ENCODE measurements at places on chromosomes 11 and 22.

DNA sequence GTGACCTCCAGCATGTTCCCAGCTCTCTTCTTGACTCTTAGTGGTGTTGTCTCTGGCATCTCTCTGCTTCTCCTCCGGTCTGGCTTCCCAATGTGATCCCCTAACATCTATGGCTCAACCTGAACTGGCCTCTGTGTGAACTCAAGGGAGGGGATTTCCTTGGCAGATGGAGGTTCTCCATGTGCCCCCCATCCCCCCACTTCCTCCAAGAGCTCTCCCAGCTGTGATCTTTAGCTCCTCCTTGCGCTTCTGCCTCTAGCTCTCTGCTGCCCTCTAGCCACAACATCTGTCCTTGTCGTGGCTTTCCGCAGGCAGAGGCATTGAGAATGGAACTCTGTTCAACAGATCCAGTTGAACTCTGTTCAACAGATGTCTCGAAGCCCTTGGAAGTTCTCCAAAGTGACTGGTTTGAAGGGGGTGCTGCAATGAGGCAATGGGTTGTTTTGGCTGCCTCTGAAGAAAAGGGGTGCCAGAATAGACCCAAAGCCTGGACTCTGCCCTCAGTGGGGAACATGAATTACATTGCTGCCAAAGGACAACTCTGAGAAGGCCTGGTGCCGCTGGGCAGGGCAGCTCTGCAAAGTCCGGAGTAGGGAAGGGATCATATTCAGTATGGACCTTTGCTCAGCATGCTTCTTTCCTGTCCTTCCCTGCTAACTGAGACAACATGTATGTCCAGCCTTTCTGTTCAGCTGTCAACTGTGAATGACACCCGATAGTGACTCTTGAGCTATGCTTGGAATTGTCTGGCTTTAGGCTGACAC lies 61.9 kb downstream of the ADM start:
- peak; percentile 53 for DNase-seq

GRCh38 chr11:18791969-18792628 lies 501 bp upstream of the PTPN5 start:
- no peak for DNase-seq

GRCh38 chr11:10108915-10109680 lies 184.9 kb downstream of the SBF2 start:
- no peak for DNase-seq

DNA sequence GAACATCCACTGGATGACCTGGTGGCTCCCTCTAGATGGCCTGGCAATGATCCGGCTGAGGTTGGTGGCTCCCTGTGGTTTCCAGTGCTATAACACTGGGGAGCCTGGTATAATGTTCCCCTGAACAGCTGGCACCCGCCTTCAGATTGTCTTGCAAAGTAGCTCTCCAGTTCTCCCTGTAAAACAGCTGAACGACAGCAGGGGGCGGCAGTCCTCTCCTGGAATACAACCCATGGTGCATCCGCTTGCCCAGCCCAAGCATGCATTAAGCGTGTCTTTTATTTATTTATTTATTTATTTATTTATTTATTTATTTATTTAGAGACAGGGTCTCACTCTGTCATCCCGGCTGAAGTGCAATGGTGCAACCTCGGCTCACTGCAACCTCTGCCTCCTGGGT lies 258.9 kb downstream of the BUD13 start:
- no peak for DNase-seq

- DNase-seq, result no peak
These were observed 108.0 kb upstream of the ALX4 start for GRCh38 chr11:44417731-44418455.

- DNase-seq, result no peak
These were observed 7.2 kb downstream of the MRGPRF start for GRCh38 chr11:69005631-69006368.

DNA sequence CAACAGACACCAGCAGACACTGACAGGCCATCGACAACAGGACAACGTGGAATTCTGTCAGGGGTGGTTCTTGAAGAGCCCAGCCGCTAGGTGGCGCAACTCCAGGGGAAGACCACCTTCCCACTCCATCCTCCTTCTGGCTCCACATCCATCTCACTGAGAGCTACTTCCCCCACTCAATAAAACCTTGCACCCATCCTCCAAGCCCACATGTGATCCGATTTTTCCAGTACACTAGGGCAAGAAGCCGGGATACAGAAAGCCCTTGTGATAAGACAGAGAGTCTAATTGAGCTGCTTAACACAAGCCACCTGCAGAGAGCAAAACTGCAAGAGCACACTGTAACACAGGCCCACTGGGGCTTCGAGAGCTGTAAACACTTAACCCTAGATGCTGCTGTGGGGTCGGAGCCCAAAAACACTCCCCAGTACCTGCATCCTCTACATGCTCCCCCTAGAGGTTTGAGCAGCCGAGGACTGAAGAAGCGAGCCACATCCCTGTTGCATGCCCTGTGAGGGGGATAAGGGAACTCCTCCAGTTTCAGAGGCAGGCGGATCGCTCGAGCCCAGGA lies 11.5 kb upstream of the RAB39A start:
- DNase-seq, result no peak

- DNase-seq, result no peak
These were observed 1525.6 kb upstream of the RAG2 start for GRCh38 chr11:38123673-38124072.

DNA sequence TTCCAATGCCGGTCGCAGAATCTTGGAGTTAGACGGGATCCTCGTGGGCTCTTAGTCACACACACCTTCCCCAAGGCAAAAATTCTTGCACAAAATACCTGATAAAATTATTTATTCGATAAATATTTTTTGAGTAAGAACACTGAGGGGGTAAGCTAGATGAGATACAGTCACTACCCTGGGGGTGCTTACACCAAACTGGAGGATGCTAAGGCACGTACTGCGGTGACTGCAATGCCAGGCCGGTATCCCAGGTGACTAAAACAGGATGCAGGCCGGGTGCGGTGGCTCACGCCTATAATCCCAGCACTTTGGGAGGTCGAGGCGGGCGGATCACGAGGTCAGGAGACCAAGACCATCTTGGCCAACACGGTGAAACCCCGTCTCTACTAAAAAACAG lies 1.7 kb upstream of the MRTFA start:
- no peak for DNase-seq

DNA sequence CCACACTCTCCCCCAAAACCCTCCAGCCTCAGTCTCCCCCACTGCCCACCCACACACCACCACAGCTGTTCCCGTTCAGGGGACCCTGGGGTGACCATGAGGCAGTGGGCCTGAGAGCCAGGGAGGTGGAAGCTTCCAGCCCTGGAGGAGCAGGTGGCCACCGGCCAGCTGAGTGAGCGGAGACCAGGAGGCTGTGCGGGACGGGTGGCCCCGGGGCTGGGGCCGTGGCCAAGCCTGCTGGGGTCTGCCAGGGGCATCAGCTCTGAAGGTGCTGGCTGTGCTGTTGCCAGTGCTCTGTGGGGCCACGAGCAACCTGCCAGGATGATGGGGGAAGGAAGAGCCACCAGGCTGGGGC lies 26.0 kb downstream of the OSBPL5 start:
- DNase-seq, result no peak

DNA sequence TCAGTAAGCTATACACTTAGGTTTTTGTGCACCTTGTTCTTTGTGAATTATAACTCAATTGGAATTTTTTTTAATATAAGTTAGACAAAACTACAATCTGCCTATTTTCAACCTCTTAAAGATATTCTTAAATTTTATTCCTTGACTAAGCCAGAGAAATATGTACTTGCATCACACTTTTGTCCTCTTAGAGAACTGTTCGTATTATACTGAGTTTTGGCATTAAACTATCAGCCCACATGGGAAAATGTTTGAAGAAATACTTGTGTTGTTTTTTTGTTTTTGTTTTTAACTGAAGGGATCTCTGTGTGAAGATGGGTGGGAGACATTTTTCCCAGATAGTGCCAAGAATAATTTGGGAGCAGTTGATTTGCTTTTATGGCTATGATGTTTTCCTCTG lies 25.3 kb downstream of the CEP295 start:
- no peak for DNase-seq

- DNase-seq, result no peak
These were observed 37.5 kb upstream of the LYVE1 start for GRCh38 chr11:10605941-10606381.

- no peak for DNase-seq
These were observed 99.3 kb upstream of the SESN3 start for GRCh38 chr11:95330302-95330701.

DNA sequence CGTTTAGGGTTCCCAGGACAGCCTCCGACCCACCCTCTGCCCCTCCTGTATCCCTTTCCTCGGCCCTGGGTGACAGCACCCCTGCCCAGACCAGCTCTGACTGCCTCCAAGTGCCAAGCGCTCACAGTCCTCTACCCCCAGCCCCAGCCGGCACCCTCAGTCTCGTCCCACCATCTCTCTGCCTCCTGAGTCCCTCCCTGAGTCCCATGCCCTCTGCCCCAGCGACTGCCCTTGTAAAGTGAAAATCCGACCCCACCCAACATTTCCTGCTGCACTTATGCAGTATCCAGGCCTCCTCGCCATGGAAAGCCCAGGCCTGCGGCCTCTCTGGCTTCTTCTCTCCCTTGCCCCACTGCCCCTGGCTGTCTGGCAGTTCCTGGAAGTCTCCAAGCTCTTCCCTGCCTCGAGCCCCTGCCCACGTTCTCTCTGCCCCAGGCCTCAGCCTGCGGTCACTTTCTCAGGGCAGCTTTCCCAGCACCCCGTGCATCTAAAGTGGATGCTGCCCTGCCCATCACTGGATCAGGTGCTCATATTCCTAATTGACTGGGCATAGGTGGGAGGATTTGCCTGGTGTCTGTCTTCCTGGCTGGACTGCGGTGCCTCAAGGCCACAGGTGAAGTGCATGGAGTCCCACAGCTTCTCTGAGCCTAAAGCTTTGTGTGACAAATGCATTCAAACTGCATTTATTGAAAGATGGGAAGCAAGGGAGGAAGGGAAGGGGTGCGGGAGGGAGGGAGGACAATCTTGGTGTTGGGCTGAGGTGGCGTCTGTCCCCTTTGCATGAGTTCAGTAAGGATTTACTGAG lies 17.7 kb upstream of the IL2RB start:
- no peak for DNase-seq

DNA sequence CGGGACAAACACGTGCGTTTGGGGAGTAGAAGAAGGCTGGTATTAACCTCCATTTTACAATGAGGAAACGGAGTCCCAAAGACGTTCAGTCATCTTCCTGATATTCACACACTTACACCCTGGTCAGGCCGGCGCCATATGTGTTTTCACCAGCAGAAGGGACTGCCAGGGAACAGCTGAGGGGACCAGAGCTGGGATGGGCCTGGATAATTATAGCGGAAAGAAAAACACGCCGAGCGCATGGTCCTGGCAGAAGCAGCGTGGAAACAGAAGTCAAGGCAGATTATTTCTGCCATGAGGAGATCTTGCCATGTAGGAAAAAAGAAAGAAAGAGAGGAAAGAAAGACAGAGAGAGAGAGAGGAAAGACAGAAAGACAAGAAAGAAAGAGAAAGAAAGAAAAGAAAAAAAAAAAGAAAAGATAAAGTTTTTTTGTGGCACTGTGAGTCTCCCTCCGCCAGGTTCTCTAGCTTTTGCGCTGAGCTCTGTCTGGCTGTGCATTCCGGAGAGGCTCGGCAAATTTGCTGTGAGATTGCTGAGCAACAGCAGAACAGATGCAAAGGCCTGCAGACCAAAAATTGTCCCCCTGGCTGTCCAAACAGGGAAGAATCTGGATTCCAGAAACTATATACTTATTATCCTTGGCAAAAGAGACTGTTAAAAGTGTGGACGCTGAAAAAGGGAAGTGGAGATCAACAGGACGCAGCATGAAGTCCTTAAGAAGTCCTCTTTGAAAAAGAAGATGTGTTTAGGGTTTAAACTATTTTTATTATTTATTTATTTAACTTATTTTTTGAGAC lies 1.3 kb upstream of the UCP2 start:
- no peak for DNase-seq

DNA sequence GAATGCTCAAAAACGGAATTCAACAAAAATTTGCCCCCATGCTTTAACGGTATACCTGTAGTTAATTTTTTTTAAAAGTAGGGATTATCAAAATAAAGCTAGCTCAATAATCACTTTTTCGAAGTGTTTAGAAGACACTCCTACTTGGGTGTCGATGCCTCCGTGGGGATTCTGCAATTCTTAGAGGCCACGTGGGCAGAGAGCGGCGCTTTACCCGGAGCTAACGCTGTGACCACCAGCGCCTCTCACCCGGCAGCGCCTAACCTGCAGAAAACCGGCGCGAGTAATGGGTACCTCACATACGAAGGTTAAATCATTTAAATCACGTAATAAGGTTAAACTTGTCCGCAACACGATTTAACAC lies 583 bp downstream of the TAF1D start:
- DNase-seq, result no peak

- DNase-seq, result no peak
These were observed 959 bp upstream of the GP1BB start for GRCh38 chr22:19722178-19722981.

GRCh38 chr11:36452236-36452940 lies 57.7 kb downstream of the TRAF6 start:
- DNase-seq, result peak; percentile 17

- no peak for DNase-seq
These were observed 57.9 kb downstream of the SHISAL1 start for GRCh38 chr22:44254811-44255210.

- no peak for DNase-seq
These were observed 115.9 kb downstream of the RAB38 start for GRCh38 chr11:88059326-88059725.

DNA sequence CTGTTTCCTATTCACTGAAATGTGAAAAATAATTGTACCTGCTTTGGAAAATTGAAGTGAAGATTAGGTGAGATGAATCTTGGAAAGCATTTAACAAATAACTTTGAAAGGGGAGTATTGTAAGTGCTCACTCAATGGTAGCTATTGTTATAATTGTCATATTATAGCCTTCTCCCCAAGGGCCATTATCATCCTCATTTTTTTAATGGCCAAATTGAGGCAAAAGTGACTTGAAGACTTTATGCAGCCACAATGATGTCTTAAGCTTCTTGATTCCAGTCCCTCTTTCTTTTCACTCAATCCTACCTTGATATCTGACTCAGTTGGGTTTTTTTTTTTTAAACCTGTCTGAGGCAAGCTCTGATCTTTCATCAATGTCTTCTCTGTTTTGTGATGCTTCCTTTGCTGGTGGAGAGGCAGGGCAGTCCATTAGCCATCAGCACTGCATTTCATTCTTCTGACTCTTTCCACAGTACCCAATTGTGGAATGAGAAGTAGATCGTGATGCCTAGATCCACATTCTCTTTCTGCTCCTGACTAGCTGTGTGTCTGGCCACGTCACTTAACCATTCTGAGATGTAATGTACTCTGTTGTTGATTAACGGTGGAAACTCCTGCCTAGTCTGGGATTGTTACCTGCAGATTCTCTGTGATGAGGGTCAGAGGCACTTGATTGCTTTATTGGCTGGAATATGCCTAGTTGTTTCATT lies 101.4 kb downstream of the DBX1 start:
- no peak for DNase-seq

DNA sequence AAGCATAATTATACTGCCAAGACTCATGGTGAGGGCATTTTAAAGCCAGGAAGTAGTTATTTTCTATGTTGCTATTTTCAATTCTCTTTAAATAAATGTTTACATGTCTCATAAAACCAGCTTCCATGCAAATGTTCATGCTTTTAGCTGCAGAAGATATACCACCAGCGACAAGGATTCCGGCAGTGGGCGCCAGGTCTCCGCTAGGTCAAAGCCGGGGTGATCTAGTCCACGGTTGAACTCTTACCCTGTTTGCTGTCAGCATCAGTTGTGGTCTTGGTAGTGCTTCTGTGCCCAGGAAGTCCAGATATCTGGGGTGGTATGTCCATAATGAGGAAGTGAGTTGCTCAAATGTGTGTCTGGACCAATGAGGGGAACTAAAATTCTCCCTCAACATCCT lies 265.7 kb downstream of the BRD1 start:
- DNase-seq, result no peak
